ENCODE measurements at places on chromosomes 13 and 19. TPM values are rescaled to one million over a fixed set of nuclear protein-coding genes. Genes with fewer than 3 reads are reported as not detected.
A peak's percentile ranks its signal among the peaks of the same experiment; 100 is the strongest.

The PSG1 gene
- total RNA-seq, result not detected

The CCDC8 gene
- not detected for total RNA-seq

The TIMM44 gene
- 95.5 TPM for total RNA-seq

The GARIN5A gene
- total RNA-seq, result 1.5 TPM

The RASA3 gene
- total RNA-seq, result 28.9 TPM

GRCh38 chr19:6480848-6481415 lies 655 bp downstream of the DENND1C start:
- peak; percentile 67 for DNase-seq

DNA sequence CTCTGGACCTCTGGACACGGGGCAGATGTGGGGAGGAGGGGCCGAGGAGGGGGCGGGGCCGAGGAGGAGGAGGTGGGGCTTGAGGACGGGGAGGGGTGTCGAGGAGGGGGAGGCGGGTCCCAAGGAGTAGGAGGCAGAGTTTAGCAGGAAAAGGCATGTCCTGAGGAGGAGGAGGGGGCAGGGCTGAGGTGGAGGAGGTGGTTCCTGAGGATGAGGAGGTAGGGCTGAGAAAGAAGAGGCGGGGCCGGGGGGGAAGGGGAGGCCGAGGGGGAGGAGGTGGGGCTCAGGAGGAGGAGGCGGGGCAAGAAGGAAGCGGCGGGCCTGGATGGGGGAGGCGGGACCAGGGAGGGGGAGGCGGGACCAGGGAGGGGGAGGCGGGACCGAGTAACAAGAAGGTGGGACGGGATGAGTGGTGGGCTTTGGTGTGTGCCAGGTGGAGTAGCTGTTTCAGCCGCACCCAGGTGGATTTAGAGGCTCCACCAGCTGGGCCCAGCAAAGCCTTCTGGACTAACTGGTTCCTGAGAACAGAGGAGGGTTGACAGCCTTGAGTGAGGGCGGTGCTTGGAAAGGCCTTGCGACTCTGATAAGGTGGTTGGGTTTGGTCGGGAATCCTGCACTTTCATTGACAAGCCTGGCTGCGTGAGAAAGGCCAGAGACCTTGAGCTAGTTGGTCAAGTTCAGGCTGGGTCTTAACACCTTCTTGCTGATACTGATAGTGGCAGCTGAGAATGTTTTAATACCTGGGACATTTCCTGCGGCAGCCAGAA lies 7.7 kb downstream of the TECR start:
- peak; percentile 75 for DNase-seq

- DNase-seq, result no peak
Measured at GRCh38 chr13:104114101-104114500, 1047.9 kb upstream of the SLC10A2 start.

GRCh38 chr13:113598081-113598410 lies 13.5 kb downstream of the TFDP1 start:
- no peak for DNase-seq

DNA sequence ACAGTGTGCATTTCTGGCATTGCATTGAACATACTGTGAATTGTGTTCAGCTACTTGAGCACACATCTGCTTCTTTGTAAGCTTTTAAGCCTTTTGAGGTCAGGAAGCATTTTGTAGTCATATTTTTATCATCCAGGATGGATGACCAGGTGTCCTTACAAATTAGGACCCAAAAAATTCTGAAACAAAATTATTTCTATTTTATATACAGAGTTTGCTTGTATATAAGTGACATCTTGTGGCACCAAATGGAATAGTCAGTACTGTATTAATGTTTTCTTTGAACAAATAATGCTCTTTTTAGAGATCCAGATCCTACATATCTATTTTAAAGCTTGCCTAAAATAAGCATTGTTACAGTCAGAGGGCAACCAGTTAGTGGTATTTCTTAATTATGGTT lies 9.5 kb upstream of the SUPT20H start:
- no peak for DNase-seq

- no peak for DNase-seq
Measured at GRCh38 chr19:41159881-41160280, 33.1 kb upstream of the CYP2S1 start.

- DNase-seq, result no peak
Measured at GRCh38 chr13:62432906-62433305, 1017.3 kb upstream of the PCDH20 start.

GRCh38 chr19:4097501-4097900 lies 26.4 kb downstream of the MAP2K2 start:
- DNase-seq, result no peak

- peak; percentile 91 for DNase-seq
Measured at GRCh38 chr19:19817357-19817756, 4.2 kb downstream of the ZNF506 start.

GRCh38 chr13:112978561-112979405 lies 9.8 kb downstream of the MCF2L start:
- DNase-seq, result no peak

DNA sequence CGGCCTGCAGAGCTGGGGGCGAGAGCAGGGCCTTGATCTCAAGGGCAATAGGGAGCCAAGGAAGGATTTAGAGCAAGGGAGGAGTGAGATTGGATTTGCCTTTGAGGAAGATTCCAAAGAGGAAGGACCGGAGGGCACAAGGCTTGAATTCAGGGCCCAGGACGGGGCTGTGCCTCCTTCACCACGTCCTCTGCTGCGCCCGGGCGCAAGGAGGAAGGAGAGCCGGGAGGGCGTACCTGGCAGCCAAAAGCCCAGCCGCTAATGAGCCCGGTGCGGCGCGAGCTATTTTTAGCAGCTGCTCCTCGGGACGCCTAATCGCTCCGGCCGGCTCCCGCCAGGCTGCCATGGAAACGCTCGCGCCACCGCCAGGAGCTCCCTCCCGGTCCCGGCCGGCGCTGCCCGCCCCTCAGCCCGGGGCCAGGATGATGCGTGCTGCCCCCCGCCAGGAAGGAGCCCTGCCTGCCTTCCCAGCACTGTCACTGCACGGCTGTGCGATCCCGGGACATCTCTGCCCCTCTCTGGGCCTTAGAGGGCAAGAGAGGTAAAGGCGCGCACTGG lies 31.3 kb downstream of the TINCR start:
- no peak for DNase-seq

- no peak for DNase-seq
Measured at GRCh38 chr19:33375837-33376159, 2.3 kb downstream of the CEBPG start.

GRCh38 chr13:73034901-73035300 lies 23.9 kb upstream of the KLF5 start:
- no peak for DNase-seq

- peak; percentile 32 for DNase-seq
Measured at GRCh38 chr19:14516746-14517438, 1.3 kb downstream of the DNAJB1 start.

DNA sequence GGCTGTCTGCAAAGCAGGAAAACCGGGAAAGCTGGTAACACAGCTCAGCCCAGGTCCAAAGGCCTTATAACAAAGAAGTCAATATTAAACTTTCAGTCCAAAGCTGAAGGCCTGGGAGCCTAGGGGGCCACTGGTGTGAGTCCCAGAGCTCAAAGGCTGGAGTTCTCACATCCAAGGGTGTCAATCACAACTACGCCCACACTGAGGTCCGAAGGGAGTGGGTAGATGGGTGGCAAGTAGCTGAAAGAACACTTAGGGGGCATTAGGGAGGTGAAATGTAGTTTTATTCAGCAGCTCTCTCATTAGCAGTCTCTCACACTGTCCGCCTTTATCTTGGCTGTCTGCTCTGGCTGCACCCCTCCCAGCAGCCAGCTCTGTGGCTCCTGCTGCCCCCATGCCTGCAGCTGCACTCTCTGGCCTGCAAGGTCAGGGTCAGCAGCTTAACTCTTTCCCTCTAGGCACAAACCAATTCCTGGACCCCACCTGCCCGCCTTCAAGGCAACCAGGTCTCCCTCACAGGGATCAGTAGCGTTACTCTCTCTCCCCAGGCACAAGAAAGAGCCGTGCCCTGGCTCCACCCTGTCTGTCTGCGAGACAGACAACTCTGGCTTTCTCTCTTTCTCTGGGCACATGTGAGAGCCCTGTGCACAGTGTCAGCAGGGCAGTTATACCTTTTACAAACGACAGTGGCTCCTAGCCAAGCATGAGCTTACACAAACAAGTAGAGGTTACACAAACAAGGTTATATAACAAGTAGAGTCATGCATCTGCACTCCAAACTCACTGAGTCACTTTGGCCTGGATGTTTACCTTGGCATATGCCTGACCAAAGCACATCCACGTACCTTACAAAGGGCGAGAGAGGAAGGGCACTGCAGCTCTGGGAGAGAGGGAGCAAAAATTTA lies 249.4 kb upstream of the PCDH20 start:
- no peak for DNase-seq

GRCh38 chr19:49685845-49686332 lies 3.5 kb upstream of the ADM5 start:
- DNase-seq, result no peak

DNA sequence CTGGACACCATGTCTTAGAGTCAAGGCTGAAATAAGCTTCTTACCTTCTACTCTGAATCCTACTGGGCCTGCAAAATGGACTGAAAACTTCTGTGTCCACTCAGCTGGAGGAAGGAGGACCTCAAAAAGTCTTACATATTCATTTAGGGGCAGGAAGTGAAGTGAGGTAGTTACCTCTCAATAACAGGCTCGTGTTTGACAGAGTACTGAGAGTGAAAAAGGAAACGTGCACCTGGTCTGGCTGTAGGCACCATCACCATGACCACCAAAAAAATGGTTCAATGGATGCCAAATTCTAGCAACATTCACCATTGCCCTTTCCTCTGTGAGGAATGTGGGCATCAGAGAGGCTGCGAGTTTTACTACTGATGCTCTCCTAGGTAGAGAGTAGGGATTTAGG lies 176.2 kb downstream of the RFC3 start:
- DNase-seq, result no peak

- DNase-seq, result no peak
Measured at GRCh38 chr13:48908381-48909055, 67.2 kb upstream of the FNDC3A start.

GRCh38 chr19:6219586-6220290 lies 60.0 kb downstream of the MLLT1 start:
- no peak for DNase-seq

GRCh38 chr13:106491928-106492587 lies 43.4 kb downstream of the EFNB2 start:
- no peak for DNase-seq

GRCh38 chr13:68697551-68697950 lies 1410.1 kb upstream of the ATXN8OS start:
- DNase-seq, result no peak

DNA sequence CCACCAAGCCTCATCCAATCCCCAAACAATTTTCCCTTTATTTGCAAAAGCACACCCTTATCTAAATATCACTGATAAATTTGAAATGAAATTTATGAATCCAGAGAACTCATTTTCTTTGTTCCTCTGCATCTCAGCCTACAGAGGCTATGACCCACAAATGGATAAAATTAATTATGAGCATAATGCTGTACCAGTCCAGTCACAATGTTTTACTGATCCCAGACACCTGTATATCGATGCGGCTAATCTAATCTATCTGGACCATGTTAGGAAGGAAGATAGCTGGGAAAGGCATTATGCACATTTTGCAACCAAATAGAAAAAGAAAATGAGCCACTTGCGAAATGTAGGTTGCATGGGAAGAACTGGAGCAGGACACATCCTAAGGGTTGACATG lies 150.0 kb downstream of the FGF14 start:
- DNase-seq, result no peak

DNA sequence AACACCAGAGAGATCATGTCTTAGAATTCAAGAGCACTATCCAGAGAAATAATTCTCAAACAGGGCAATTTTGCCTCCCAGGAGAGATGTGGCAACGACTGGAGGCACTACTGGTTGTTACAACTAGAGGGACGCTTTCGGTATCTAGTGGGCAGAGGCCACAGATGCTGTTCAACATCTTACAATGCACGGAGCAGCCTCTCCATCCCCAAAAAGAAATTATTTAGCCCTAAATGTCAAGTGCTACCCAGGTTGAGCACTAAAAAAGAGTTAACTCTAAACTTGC lies 78.6 kb downstream of the ABCC4 start:
- DNase-seq, result no peak

GRCh38 chr19:42255766-42256745 lies 1.1 kb upstream of the ERF start:
- DNase-seq, result no peak

GRCh38 chr19:57443121-57443696 lies 8.1 kb downstream of the ZNF749 start:
- DNase-seq, result no peak

DNA sequence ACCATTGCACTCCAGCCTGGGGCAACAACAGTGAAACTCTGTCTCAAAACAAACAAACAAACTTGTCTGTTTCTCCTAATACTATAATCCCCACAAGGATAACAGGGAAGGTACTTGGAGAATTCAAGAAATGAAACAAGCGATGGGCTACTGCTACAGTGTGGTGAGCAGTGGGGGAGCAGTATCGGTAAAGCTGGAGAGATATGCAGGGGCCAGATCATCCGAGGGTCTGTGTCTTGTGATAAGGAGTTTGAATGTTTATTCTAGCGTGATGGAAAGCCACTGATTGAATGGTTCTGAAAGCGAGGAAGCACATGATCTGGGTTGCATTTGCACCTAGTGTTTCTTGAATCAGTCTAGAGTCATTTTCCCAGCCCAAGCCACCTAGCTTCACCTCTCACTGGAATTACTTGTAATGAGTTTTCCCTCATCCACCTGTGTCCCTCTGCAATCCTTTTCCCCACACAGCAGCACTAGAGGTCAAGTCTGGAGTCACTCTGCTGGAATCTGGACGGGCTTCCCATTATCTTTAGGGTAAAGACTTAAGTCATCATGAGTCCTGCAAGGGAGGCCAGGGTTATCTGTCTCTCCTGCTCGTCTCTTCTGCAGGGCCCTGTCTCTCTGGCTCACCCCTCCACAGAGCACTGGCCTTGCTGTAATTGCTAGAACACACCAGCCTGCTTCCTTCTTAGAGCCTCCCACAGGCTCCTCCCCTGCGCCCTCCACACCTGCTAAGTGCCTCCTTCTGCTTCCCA lies 162.3 kb downstream of the KLF5 start:
- DNase-seq, result no peak

DNA sequence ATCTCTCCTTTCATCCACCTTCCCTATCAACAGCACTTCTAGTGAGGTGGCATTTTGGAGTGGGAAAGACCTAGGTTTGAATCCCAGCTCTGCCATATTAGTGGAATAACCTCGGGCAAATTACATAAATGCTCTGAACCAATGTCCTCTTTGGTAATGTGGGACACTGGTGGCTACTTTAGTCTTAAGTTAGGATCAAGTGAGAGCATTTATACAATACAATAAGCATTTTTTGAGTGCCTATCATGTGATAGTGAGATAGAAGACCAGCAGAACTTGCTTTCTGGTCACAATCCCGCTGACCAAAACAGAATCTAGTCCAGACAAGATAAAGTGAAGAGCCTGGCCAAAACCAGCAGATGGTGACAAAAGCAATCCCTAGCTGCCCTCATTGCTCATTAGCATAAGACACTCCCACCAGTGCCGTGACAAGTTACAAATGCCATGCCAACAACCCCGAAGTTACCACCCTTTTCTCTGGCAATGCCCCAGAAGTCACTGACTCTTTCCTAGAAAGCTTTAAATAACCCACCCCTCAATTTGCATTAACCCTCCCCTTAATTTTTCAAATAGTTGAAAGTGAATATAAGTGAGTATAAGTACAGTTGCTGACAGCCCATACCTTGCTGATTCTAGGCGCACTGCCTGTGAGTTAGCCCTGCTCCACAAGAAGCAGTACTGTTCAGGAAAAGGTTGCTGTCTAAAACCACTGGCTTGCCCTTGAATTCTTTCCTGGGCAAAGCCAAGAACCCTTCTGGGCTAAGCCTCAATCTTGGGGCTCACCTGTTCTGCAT lies 28.9 kb upstream of the KPNA3 start:
- no peak for DNase-seq

GRCh38 chr19:5969476-5969875 lies 8.5 kb downstream of the RANBP3 start:
- DNase-seq, result no peak

All from activated CD8-positive, alpha-beta T cell treated with anti-CD3 and anti-CD28 coated beads for 36 hours (primary cell).